ENCODE measurements at places on chromosomes 4 and X. TPM values are rescaled to one million over a fixed set of nuclear protein-coding genes. Genes with fewer than 3 reads are reported as not detected.

The GSPT2 gene
- 22.2 TPM for total RNA-seq

The AMOT gene
- 116 TPM for total RNA-seq

The ATP1B4 gene
- total RNA-seq: not detected

The GABRQ gene
- total RNA-seq: 0.84 TPM

The VCX3B gene
- total RNA-seq: not detected

The USP46 gene
- total RNA-seq: 41.1 TPM

The GNRHR gene
- not detected for total RNA-seq

The PPEF1 gene
- total RNA-seq: 0.52 TPM

Measured in neural crest cell (in vitro differentiated cells).